DMS79 (cell line): ENCODE measurements at places on chromosomes 3 and 15.

DNA sequence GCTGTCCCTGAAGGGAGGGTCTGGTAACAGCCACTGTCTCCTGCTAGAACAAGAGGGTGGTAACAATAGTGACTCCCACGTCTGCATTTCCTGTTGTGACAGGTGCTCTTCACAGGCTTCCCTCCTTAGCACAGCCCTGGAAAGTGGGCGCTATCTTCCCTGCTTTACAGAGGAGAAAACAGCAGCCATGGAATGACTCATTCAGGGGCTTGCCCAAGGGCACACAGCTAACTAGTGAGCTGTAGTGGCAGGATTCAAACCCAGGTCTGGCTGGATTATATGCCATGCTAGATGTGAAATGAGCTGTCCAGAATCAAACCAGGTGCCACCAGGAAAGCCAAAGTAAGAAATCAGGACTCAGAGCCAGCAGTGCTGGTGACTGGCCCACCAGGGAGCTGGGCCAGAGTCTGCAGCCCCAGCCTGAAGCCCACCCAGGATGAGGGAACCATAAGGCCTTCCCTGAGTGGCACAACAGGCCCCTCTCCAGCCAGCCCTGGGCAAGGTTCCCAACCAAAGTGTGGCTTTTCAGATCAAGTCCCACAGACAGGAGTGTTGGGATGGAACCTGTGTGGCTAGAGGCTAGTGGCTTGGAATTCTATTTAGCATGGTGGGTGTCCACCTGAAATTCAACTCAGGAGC lies 102.4 kb downstream of the ETFA start:
- no peak for DNase-seq

DNA sequence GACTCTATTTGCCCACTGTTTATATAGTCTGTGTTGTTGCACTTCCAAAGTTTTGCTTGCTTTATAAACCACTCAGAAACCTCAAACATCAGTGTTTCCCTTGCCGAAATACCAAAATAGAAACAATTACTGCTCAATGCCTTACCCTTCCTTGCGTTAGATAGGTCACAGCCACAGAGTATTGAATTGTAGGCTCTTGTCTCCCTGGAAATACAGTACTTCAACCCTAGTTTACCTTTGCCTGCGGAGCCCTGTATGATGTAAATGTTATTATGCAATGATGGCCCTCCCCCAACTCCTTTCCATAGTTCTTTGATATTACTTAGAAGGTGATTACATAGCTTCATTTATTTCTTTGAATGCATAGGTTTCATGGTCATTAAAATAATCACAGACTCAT lies 44.2 kb downstream of the SOX2 start:
- DNase-seq, result no peak

DNA sequence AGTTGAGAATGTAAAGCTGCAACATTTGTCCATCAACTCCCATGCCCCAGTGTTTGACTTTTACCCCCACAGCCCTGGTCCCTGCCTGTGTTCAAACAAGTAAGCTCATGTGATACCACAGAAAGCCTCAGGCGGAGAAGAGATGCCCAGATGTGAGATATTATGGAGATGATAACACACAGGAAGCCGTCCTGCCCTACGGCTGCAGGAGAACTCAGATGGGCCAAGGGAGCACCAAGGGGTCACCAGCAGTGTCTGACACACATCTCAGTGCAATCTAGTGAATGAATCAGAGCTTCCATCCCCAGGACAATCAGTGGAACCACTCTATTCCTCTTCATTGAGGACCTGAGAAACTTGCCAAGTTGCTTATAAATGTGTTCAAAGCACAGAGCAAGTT lies 14.0 kb upstream of the SPINK8 start:
- no peak for DNase-seq

DNA sequence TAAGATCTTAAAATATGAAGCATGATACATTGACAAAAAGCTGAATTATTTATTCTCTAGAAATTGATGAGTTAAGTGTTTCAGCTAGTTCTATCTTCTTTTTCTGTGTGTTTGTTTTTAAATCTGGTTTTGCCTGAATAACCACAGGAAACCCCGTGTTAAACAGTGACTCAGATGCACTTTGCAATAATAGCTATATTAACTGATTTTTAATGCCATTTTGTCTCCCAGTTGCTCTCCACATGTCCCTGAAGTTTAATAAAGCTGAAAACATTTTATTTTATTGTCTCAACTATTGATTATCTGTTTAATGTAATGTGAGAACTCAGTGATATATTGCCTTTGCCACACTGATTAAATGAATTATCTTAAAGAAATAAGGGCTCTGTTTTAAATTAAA lies 42.8 kb upstream of the ROBO1 start:
- DNase-seq, result no peak

GRCh38 chr3:148845756-148846395 lies 18.3 kb downstream of the CPB1 start:
- no peak for DNase-seq

GRCh38 chr15:41775651-41776050 lies 1.4 kb downstream of the MAPKBP1 start:
- peak; percentile 5 for DNase-seq

- DNase-seq, result no peak
Measured at GRCh38 chr3:65993134-65993900, 45.4 kb downstream of the MAGI1 start.

DNA sequence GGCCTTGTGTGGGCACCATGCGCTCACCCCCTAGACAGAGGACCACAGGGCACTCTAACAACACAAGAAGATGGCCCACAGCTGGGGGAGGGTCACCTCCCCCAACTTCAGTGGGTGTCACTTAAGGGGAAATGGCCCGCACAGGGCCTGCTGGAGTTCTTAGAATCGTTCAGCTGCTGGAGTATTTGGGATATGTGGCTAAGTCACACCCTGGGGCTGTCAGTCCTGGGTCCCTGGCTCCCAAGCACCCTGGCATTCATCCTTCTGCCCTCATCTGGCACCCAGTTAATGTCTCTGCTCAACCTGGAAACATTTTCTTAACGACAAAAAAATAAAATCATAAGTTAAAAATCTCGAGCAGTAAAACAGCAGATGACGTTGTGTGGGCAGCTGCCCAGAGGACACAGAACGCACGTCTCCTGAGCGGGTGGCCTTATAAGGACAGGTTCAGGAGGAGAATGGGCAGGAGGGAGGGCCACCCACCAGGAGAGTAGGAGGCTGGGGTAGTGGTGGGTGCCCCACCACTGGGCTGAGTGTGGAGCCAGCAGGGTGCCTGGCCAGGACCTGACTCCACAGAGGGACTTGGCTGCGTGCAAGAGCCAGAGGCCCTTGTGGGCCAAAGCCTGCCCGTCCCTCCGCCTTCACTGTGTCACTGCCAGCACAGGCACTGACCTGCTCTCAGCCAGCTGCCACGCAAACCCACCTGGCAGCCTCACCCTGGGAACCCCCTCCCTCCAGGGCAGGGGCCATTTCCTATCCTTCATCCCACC lies 11.5 kb downstream of the KBTBD13 start:
- DNase-seq, result no peak

GRCh38 chr3:72343078-72343477 lies 505.2 kb downstream of the SHQ1 start:
- no peak for DNase-seq

GRCh38 chr15:60480149-60480548 lies 1.2 kb upstream of the ICE2 start:
- no peak for DNase-seq

DNA sequence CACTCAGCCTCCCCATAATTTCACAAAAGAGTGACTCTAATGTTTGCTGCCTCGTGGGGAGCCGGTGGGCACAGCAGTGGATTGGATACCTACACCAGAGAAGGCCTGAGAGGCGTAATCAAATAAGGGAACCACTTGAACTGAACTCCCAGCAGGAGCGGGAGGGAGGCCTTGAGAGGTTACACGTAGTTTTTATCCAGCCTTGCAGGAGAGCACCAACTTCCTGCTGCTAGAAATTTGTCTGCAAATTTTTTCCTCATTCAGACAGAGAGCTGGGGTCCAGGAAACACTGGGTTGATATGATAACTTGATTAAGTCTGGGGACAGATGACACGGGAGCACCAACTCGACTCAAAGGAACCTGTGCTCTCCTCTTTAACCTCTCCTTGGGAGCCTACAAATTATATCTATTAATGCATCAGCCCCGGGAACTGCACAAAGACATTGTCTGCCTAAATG lies 69.8 kb downstream of the HES1 start:
- DNase-seq, result peak; percentile 97

- DNase-seq, result peak; percentile 6
Measured at GRCh38 chr3:53137221-53137620, 7.0 kb upstream of the RFT1 start.

DNA sequence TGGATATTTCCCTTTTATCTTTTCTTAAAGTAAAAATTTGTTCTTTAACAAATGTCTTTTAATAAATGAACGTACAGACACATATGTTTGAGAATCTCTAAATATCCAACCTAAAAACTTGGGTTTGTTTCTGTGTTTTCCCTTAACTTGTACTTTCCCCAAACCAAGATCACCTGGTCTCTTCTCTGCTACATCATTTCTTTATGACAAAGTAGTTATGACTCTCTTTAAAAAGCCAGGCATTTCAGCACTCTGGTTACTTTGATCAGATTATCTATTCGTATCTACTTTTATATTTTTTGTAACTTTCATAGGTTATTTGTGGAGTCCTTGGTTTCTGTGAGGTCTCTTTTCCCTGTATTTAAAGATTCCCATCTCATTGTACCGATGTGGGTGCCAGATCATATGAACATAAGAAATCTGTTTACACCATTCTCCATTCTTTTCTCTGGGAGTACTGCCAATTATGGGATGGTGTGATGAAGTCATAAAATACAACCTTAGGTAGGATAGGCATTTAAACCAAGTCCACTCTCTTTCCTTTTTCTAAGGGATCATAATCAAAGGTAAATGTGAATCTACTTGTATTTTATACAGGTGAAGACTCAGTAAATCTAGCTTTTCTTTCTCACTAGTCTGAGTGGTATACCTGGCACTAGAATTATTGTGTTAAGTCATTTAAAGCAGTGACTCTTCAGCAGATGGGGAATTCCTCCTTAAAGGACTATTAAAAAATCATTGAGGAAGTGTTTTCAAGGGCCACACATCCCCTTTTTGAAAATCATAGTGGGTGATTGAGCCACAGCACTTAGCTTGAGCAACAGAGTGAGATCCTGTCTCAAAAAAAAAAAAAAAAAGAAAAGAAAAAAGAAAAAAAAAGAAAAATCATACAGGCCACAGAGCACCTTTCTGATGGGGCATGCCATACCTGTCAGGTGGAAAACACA lies 12.4 kb upstream of the NFKBIZ start:
- no peak for DNase-seq

DNA sequence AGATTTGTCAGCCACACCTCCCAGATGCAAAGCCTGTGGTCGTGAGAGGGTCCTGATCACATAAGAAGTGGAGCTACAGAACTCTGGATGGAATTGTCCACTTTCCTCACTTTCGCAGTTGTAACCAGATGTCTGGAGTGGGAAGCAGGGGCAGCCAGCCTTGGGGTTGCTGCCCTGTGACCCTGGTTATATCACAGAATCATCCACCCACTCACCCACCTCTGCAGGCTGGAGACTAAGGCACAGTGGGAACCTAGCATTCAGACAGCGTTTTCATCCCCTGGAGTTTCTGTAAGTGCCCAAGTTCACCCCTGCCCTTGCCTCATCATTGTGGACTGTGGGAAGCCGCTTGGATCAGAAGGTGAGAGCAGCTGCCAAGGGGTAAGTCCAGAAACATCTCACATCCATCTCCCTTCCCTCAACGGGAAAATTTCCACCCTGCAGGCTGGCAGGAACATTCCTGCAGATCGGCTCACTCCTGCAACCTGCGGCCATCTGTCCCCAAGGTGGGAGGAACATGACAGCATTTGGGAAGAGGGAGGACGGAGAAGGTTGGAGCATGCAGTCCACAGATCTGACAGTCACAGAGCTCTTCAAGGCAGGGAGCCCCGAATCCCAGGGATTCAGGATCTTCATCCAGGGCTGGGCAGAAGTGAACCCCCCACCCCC lies 2.9 kb upstream of the IQSEC1 start:
- no peak for DNase-seq

GRCh38 chr15:73925848-73926218 lies 429 bp upstream of the LOXL1 start:
- DNase-seq, result no peak

- no peak for DNase-seq
Measured at GRCh38 chr3:123776071-123776782, 107.9 kb downstream of the MYLK start.

- no peak for DNase-seq
Measured at GRCh38 chr3:86958534-86958933, 32.4 kb downstream of the VGLL3 start.

- no peak for DNase-seq
Measured at GRCh38 chr3:13200946-13201345, 127.7 kb upstream of the IQSEC1 start.

DNA sequence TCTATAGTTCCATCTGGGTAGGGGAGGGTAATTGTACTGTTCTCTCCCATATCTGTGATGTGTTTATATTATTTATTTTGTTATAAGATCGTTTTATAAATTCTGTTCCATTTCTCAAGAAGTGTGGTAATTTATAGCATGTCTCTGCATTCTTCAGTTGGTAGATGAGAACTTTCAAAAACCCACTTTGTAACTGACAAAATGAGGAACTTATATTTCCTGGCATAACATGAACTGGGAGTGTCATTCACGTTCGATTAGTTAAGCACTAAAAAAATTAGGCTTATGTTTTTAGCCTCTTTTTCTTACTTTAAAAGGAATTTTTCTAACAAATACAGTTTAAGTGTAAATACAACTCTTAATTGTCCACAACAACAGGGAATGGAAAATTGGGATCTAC lies 230.8 kb downstream of the CGGBP1 start:
- DNase-seq, result no peak

- no peak for DNase-seq
Measured at GRCh38 chr3:27423463-27423862, 54.3 kb upstream of the NEK10 start.

- DNase-seq, result no peak
Measured at GRCh38 chr3:7015683-7016440, 154.9 kb downstream of the GRM7 start.

GRCh38 chr15:89461386-89461785 lies 35.0 kb downstream of the RHCG start:
- no peak for DNase-seq

DNA sequence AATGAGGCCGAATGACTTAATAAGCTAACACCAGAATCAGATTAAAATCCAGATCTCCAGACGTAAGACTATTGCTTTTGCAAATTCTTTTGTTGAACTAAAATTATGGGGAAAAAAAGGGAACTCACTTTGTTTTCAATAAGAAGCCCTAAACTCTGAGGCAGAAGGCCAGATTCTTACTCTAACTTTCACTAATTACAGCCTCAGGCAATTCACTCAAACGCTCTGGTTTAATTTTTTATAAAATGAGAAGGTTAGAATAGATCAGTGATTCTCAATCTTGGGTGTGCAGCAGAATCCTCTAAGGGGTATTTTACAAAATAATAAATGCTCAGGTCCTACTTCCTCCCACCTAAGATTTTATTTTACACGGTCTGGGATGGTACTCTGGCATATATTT lies 38.1 kb downstream of the C3orf70 start:
- no peak for DNase-seq
